Spinal cord (tissue), 10 donors: ENCODE measurements at places on chromosomes 5 and 9. TPM values are rescaled to one million over a fixed set of nuclear protein-coding genes. Genes with fewer than 3 reads are reported as not detected.
A peak's percentile ranks its signal among the peaks of the same experiment; 100 is the strongest.

DRD1 gene
- 2.3 TPM for total RNA-seq

DNA sequence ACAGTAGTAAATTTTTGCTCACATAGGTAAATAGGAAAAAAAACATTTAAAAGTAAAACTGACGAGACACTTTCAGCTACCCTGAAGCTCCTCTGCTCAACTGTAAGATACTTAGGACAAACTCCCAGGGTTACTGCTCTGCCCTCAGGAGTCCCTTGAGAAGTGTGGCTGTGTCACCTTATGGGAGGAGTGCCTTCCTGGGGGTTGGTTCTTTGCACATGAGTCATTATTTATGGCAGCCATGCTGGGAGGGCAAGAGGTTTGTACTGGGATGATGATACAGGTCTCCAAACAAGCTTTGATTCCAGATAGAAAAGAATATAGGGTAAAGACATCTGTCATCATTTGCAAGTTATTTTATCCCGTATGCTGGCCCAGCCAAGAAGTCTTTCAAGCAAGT, 45.9 kb downstream of the TTC1 start:
- H3K36me3 ChIP-seq: peaks cover 27% of the 10 kb centered on the region
- H3K4me3 ChIP-seq: no peak overlapping the region
- H3K4me1 ChIP-seq: no peaks in the 10 kb centered on the region

GRCh38 chr5:141430332-141431113, at the start of gene PCDHGA12:
Gene PCDHGA12, plus strand, starts transcription at chr5:141430507. Its CDS starts 253 bp downstream, at chr5:141430760.
- H3K4me3 ChIP-seq: peak within 1 kb of the TSS; percentile 5
- H3K4me1 ChIP-seq: peaks cover 17% of the 10 kb centered on the region
- peak; percentile 39 for DNase-seq
- no peaks in the 10 kb centered on the region for H3K27me3 ChIP-seq
- peaks cover 15% of the 10 kb centered on the region for H3K36me3 ChIP-seq

DNA sequence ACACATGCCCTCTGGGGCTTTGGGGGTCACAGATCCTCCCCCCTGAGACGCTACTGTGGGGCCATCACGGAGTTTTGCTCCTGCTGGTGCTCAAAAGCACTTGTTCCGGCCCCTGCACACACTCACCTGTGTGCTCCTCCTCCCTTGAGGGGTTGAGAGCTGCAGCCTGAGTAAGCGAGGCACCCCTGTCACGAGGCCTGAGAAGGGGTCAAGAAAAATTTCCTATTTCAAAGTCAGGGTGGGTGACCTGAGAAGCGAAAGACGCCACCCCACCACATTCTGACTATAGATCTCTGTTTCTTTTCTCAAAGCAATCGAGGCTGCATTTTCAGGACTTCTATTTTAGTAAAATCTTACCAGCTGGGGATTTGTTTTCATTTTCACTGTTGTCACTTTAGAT, 138.5 kb downstream of the DCP2 start:
- H3K27me3 ChIP-seq: no peaks in the 10 kb centered on the region
- DNase-seq: no peak
- H3K4me3 ChIP-seq: no peak overlapping the region
- H3K4me1 ChIP-seq: peaks cover 10% of the 10 kb centered on the region
- H3K36me3 ChIP-seq: no peaks in the 10 kb centered on the region

GRCh38 chr9:98943682-98944056, at the start of gene COL15A1:
Gene COL15A1, plus strand, starts transcription at chr9:98943907. Its CDS starts 155 bp downstream, at chr9:98944062.
- H3K4me3 ChIP-seq: peak within 1 kb of the TSS; percentile 76
- peaks cover 14% of the 10 kb centered on the region for H3K4me1 ChIP-seq

GRCh38 chr9:126721564-126721981, 83.3 kb upstream of the ZBTB43 start:
- no peak overlapping the region for H3K27ac ChIP-seq
- no peaks in the 10 kb centered on the region for H3K36me3 ChIP-seq
- peaks cover 48% of the 10 kb centered on the region for H3K4me1 ChIP-seq
- no peak overlapping the region for H3K4me3 ChIP-seq
- DNase-seq: no peak
- peaks cover 8% of the 10 kb centered on the region for H3K27me3 ChIP-seq

- no peaks in the 10 kb centered on the region for H3K27me3 ChIP-seq
- no peak overlapping the region for H3K27ac ChIP-seq
- H3K4me3 ChIP-seq: peak overlapping the region; percentile 37
- H3K36me3 ChIP-seq: no peaks in the 10 kb centered on the region
Measured at GRCh38 chr5:73812457-73812856, 186.5 kb downstream of the ARHGEF28 start.

DNA sequence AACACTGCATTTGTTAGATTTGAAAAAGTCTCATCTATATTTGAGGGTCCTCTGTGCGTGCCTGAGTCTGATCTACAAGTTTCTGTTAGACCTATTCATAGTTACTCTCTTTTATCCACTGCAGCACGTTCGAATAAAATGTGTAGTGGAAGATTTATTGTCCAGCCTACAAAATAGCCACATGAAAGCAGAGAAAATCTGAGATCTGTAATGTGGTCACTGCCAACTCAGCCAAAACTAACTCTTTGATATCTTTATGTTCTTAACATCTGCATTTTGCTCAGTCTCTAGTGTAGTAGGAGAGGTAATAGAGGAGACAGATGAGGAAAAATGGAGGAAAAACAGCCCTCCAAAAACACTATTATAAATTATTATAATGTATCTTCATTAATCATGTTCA, 354.0 kb downstream of the NPR3 start:
- no peaks in the 10 kb centered on the region for H3K27me3 ChIP-seq
- H3K4me1 ChIP-seq: no peaks in the 10 kb centered on the region
- no peak for DNase-seq
- no peak overlapping the region for H3K4me3 ChIP-seq

GRCh38 chr9:119372951-119373350, 3.7 kb upstream of the BRINP1 start:
- H3K27ac ChIP-seq: no peak overlapping the region
- DNase-seq: no peak
- H3K27me3 ChIP-seq: peaks cover 2% of the 10 kb centered on the region
- peaks cover 7% of the 10 kb centered on the region for H3K4me1 ChIP-seq
- no peak overlapping the region for H3K4me3 ChIP-seq

ESM1 gene
- total RNA-seq: 3.9 TPM

DNA sequence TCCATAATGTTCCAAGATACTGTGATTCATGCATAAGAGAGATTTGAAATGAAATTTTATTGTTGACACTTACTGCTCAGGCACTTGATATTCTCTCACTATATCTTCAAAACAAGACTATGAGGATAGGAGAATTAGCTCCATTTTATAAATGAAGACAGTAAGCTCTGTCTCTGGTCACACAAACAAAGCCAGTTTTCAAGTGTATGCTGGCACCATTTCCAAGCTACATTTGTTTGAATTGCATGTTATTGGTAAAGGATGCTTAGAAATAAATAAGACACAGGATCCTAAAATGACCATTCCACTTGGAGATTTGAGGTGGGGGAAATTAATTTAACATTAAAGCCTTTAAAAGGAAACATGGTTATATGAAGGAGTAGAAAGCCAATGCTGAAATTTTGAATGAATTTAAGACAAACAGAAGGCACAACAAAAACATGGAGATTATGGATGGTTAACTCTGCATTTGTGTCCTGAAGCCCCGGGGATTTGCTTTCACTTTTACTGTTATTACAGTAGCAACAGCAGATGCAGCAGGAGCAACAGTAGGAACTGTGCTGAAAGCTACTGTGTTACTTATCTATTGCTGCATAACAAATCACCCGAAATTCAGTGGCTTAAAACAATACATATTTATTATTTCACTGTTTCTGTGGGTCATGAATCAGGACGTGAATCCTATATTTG, 79.7 kb upstream of the ASTN2 start:
- no peak overlapping the region for H3K27ac ChIP-seq
- no peak overlapping the region for H3K4me3 ChIP-seq
- no peaks in the 10 kb centered on the region for H3K4me1 ChIP-seq

DNA sequence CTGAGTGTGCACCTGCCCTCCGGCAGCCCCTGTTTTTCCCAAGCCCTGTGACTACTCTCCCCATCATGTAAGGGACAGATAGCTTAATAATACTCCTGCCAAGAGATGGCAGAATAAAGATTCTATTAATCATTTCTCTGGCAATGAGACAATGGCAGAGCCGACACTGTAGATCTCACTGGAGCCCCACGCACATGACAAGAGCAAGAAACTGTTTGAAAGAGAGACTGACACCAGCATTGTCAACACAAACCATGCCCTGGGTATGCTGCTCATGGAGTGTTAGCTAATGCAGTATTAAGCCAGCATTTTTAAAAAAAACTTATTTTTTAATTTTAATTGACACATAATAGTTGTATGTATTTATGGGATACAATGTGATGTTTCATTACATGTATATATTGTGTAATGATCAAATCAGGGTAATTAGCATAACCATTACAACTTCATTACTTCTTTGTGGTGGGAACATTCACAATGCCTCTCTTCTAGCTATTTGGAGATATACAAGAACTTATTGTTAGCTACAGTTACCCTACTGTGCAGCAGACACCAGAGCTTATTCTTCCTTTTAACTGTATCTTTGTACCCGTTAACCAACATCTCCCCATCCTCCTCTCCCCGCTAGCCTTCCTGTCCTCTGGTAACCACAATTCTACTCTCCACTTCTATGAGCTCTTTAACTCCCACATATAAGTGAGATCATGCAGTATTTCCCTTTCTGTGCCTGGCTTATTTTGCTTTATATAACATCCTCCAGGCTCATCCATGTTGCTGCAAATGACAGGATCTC, 31.5 kb upstream of the SEMA4D start:
- H3K27ac ChIP-seq: peak overlapping the region; percentile 6
- H3K4me1 ChIP-seq: peaks cover 39% of the 10 kb centered on the region
- H3K4me3 ChIP-seq: no peak overlapping the region
- no peaks in the 10 kb centered on the region for H3K36me3 ChIP-seq
- no peaks in the 10 kb centered on the region for H3K27me3 ChIP-seq

DNA sequence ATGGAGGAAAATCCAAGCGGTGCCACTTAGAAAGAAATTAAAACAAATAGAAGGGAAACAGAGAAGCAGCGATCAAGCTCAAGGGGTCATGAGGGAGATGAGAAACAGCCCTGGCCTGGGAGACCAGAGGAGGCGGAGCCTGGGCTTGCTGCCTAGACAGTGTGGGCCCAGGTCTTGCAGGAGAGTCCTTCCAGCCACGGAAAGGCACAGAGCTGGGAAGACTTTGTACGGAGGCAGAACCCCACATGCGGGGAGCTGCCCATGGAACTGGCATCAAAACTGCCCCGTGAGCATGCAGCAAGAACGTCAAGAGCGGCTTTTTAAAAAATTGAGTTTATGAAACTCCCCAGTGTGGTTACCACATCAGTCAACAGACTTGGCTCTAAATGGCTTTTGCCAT, 119.4 kb downstream of the IRX1 start:
- no peak for DNase-seq
- no peaks in the 10 kb centered on the region for H3K36me3 ChIP-seq
- no peaks in the 10 kb centered on the region for H3K4me1 ChIP-seq
- no peaks in the 10 kb centered on the region for H3K27me3 ChIP-seq
- no peak overlapping the region for H3K4me3 ChIP-seq

SPINK7 gene
- total RNA-seq: not detected

C9orf40 gene
- 8.2 TPM for total RNA-seq

DNA sequence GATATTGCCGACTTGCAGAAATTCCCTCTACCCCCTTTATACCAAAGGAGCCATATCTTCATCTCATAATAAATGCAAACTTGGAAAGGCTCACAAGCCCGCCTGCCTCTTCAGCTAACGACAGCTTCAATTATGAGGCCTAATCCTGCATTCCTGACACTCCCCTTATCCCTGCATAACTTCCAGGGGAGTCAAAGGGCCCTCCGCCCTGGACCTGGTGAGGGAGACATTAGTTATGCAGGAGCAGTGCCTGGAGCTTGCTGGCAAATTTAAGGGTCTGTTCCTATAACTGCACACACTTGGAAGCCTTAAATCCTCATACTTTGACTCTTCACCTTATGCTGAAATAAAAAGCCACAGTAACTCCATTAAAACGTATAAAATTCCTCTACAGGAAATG, 617.9 kb downstream of the BNC2 start:
- no peaks in the 10 kb centered on the region for H3K4me1 ChIP-seq
- no peaks in the 10 kb centered on the region for H3K36me3 ChIP-seq
- H3K4me3 ChIP-seq: no peak overlapping the region
- no peak overlapping the region for H3K27ac ChIP-seq

DNA sequence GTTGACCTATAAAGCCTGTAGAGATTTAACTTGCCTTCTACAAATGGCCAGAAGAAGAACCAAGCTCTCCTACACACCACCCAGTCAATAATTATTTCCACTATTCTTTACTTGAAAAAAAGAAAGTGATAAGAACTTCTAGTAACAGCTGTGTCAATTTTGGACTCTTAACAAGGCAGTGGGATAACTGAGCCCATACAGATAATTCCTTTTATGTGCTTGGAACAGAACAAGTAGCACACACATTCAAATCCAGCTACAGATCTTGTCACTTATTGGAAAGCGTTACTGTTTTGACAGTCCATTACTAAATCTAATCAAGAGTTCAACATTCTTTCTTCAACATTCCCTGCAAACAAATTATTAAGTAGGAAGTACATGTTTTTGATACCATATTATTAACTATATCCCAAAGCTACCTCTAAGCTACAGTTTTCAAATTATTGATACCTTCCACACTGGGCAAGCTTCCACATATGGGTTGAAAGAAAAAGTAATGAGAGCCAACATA, 6.3 kb downstream of the PTGER4 start:
- H3K4me1 ChIP-seq: peaks cover 8% of the 10 kb centered on the region
- no peaks in the 10 kb centered on the region for H3K36me3 ChIP-seq
- H3K4me3 ChIP-seq: no peak overlapping the region
- no peak overlapping the region for H3K27ac ChIP-seq

GRCh38 chr5:76365561-76365960, 37.5 kb upstream of the IQGAP2 start:
- no peak overlapping the region for H3K27ac ChIP-seq
- no peaks in the 10 kb centered on the region for H3K4me1 ChIP-seq
- no peaks in the 10 kb centered on the region for H3K36me3 ChIP-seq
- DNase-seq: no peak

DNA sequence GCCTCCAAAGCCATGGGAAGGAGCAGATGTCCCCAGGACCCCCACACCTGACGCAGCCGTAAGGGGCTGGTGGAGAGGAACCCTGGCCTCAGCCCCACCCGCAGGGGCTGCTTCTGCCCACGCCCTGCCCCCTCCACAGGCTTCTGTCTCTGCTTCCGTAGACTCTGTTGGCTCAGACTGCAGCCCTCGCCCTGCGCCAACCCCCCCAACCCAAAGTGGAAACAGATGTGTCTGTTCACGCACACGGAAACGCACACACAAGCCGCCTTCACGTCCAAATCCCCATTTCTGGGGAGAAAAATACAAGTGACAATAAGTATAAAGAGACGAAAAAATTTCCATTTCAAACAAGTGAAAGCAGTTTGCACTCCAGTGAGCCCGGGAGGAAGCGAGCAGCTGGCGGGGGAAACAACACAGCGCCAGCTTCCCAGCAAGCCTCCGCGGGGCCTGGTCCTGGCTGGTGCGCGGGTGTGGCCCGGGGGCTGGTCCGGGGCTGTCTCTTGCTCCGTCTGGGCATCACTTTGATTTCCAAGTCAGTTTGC, 32.6 kb upstream of the RXRA start:
- H3K36me3 ChIP-seq: no peaks in the 10 kb centered on the region
- no peak for DNase-seq
- H3K4me1 ChIP-seq: peaks cover 33% of the 10 kb centered on the region
- H3K27me3 ChIP-seq: no peaks in the 10 kb centered on the region
- H3K27ac ChIP-seq: no peak overlapping the region
- no peak overlapping the region for H3K4me3 ChIP-seq
